CD14-positive monocyte (primary cell): ENCODE measurements at places on chromosomes 4 and X. TPM values are rescaled to one million over a fixed set of nuclear protein-coding genes. Genes with fewer than 3 reads are reported as not detected.

GAGE2A gene
- polyA plus RNA-seq = not detected

PDCL2 gene
- polyA plus RNA-seq = not detected

SMIM31 gene
- polyA plus RNA-seq = not detected

BBS12 gene
- polyA plus RNA-seq = 0.14 and 0.19 TPM in 2 replicates

ZNF41 gene
- polyA plus RNA-seq = 3.0 and 4.3 TPM in 2 replicates

TGIF2LX gene
- polyA plus RNA-seq = not detected

NAA11 gene
- not detected for polyA plus RNA-seq

GPR119 gene
- polyA plus RNA-seq = not detected

SPANXA1 gene
- polyA plus RNA-seq = not detected

RBM47 gene
- 101 and 139 TPM in 2 replicates for polyA plus RNA-seq

ANK2 gene
- not detected for polyA plus RNA-seq

MAP7D2 gene
- 0.17 and 0.45 TPM in 2 replicates for polyA plus RNA-seq

CPE gene
- polyA plus RNA-seq = not detected

AMTN gene
- not detected for polyA plus RNA-seq
